ENCODE measurements at places on chromosomes 16 and 17. TPM values are rescaled to one million over a fixed set of nuclear protein-coding genes. Genes with fewer than 3 reads are reported as not detected.

GRCh38 chr16:49961089-49961488 lies 63.9 kb upstream of the CNEP1R1 start:
- DNase-seq: peak; percentile 41

DNA sequence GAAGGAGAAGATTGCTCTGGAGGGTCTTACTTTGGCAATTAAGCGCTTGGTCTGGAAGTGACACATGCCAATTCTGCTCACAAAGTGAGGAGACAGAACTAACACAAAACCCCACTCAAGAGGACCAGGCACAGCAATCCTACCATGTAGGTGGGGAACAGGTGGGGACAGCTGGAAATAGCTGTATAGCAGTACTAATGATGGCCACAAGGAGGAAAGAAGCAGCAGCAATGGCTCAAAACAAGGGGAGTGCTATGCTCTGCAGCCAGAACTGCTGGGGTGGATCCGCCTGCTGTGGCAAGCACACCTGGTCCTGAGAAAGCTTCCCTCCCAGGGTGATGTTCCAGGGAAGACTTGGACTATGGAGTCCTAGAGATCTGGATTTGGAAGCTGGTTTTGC lies 17.0 kb upstream of the TMEM132E start:
- peak; percentile 11 for DNase-seq

GRCh38 chr16:6499413-6499812 lies 833.2 kb upstream of the RBFOX1 start:
- no peak for DNase-seq

GRCh38 chr17:50551884-50552283 lies 4.9 kb downstream of the SPATA20 start:
- DNase-seq: no peak

- no peak for DNase-seq
Measured at GRCh38 chr17:8740486-8740885, 4.2 kb downstream of the CCDC42 start.

DNA sequence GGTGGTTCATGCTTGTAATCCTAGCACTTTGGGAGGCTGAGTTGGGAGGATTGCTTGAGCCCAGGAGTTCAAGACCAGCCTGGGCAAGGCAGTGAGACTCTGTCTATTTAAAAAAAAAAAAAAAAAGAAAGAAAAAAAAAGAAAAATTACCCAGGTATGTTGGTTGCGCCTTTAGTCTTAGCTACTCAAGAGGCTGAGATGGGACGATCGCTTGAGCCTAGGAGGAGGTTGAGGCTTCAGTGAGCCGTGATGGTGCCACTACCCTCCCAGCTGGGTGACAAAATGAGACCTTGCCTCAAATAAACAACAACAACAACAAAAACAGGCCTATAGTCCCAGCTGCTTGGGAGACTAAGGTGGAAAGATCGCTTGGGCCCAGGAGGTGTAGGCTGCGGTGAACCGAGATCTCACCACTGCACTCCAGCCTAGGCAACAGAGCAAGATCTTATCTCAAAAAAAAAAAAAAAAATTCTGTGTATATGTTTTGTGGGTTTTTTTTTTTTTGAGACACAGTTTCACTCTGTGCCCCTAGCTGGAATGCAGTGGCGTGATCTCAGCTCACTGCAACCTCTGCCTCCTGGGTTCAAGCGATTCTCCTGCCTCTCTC lies 12.5 kb upstream of the ANKRD40CL start:
- no peak for DNase-seq

GRCh38 chr16:84278968-84279367 lies 15.7 kb upstream of the WFDC1 start:
- DNase-seq: no peak

DNA sequence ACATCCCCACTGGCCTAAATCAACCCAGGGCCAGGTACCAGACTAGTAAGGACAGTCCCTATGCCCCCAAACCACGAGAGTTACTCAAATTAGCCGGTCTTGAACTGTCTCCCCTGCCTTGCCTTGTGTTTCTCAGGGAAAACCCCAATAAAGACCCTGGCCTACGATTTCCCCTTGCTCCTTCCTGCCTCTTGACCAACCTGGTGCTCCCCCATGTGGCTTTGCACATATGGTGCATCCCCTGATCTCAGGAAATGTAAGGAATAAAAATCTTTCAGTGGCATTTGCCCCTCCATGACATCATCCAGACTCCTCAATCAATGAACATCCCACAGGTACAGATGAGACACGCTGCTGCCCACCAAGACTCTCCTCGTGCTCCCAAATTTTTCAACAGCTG lies 87.9 kb downstream of the ZNF18 start:
- peak; percentile 24 for DNase-seq

SSTR5 gene
- total RNA-seq: 0.17 TPM

KCNH4 gene
- total RNA-seq: under 0.01 TPM

SECTM1 gene
- 3.6 TPM for total RNA-seq

Measured in dermis blood vessel endothelial cell (primary cell).